ENCODE measurements at places on chromosomes 2 and 18.
A peak's percentile ranks its signal among the peaks of the same experiment; 100 is the strongest.

DNA sequence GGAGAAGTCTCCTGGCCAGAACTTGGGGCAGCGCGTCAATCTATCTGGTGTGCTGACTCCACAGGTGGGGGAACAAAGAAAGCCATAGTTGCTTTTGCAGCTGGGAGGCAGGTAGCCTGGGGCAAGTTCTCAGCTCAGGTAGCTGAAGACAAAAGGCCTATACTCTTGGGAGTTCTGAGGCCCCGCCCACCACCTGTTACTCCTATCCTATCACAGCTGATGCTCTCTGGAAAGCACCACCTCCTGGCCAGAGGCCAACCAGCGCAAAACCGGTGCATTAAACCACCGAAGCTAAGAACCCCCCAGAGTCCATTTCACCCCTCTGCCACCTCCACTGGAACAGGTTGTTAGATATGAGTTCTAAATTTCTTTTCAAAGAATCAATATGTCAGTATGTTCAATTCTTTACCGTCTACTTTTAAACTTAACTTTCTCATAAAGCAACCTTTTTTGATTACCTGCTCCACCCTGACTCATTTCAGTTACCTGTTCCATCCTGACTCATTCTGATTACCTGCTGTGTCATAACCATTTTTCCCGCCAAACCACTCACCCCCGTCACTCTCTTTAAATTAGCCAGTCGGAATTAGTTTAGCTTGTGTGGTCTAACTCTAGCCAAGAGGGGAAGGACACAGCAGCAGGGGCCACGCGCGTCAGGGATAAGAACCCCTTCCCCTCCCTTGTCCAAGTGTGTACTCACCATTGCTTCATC, 43.4 kb downstream of the UPP2 start:
- DNase-seq: no peak

GRCh38 chr2:44358503-44358902, 2.8 kb downstream of the PREPL start:
- peak; percentile 50 for DNase-seq

GRCh38 chr2:217794133-217794986, 208.4 kb downstream of the TNS1 start:
- DNase-seq: no peak

- peak; percentile 72 for DNase-seq
Observed at GRCh38 chr18:9823805-9824473, 61.8 kb upstream of the TXNDC2 start.

DNA sequence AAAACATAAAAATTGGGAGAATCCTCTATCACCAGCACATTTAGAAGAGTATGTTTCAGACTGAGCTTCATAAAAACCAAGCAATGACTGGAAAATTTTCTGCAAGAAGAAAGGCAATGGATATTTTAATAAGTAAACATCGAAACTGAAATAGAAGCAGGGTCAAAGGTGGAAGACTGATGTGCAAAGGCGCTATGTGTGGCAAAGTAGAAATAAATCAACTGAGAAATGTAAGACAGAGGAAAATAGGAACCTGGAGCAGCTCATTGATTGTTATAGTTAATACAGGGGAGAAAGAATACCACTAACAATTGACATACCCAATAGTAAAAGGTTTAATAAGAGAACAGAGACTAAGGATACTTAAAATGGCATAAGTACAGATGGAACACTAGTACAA, 818.4 kb downstream of the SOCS6 start:
- no peak for DNase-seq

DNA sequence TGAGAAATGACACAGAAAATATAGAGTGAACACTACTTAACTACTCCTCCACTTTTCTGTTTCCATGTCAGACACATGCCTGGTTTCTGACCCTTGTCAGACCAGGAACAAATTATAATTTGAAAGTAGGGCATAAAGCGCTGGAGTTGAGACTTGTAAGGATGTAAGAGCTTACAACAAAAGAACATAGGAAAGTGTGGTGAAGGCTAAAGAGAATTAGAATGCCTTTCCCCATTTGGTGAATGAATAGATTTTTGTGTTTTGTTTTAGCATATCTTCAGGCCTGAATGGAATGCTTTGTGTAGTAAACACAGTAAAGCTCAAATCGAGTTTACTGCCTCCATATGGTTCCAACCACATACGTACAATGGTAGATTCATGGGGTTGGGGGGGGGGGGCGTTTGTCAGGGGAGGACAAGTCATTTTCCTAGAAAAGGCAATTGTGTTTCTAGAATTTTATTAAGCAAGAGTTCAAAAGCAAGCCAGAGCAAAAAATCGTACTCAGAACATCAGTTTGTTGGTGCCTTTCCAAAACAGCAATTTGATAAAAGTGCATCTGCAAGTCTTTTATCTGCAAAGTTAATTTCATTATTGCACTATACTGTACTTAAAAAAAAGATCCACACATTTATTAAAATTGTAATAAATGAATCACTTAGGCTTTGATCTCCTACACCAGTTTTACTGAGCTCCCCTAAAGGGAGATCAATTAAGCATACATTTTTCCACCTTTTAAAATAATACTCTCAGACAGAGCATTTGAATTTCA, 30.9 kb downstream of the NRXN1 start:
- no peak for DNase-seq

DNA sequence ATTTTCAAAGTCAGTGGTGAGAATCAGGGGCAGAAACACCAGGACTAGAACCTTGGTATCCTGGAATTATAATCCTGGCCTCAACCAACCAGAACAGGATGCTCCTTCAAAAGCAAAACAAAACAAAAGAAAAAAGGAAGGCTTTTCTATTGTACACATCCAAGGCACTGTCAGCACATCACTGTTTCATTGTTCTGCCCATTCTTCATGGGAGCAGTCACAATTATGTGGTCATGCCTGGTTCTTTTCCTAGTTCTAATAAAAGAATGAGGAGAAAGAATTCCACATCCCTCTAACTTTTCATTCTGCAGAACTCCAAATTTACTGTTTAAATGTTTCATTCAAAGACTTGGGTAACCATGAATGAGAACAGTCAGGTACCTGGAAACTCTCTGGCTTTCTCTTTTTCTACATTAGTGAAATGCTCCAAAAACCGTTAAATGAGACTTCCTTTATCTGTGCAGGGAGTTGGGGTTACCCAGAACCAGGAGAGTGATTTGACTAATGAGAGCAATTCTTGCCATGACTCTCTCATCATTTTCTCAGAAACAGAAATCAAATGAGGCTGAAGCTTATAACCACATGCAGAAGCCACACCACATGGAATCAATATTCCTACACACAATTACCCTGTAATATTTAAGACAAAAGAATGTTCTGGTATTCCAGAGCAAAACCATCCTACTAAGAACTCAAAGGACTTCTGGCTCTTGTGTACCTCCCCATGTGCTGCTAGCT, 110.9 kb upstream of the CCDC150 start:
- DNase-seq: peak; percentile 25

GRCh38 chr2:240437861-240438809, 2.7 kb downstream of the GPC1 start:
- DNase-seq: peak; percentile 48

DNA sequence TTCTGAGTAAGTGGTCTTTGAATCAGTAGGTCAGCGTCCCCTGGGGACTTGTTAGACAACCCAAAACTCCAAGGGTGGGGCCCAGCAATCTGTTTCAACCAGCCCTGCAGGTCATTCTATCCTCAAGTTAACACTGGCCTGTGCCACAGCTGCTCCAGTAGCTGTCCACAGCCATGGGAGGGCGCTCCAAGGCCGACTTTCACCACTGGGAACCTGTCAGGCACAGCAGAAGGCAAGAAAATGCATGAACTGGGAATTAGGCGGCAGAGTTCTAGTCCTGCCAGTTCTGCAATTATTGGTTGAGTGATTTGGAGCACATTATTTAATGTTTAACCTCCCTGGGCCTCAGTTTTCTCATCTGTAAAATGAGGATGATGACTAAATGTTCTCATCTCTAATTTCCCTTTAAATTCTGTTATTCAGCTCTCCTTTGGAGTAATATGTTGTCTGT, 17.4 kb upstream of the MRPL33 start:
- DNase-seq: peak; percentile 79

DNA sequence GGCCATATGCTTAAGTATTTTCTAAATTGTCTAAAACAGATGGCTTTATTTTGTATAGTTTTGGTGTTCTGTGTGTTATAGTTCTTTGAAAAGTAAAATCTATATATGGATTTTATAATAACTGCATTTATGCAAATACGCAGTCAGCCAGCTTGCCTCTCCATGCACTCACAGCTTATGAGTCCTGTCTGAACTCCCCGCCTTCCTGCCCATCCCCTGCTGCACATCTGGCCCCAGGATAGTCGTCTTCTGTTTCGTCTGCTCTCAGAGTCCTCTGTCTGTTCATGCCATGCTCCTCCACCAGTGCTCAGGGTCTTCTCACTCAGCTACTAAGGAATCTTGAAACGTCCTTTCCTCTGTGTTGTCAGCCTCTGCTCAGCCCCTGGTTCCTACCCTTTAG, 28.2 kb upstream of the ANKRD62 start:
- no peak for DNase-seq

DNA sequence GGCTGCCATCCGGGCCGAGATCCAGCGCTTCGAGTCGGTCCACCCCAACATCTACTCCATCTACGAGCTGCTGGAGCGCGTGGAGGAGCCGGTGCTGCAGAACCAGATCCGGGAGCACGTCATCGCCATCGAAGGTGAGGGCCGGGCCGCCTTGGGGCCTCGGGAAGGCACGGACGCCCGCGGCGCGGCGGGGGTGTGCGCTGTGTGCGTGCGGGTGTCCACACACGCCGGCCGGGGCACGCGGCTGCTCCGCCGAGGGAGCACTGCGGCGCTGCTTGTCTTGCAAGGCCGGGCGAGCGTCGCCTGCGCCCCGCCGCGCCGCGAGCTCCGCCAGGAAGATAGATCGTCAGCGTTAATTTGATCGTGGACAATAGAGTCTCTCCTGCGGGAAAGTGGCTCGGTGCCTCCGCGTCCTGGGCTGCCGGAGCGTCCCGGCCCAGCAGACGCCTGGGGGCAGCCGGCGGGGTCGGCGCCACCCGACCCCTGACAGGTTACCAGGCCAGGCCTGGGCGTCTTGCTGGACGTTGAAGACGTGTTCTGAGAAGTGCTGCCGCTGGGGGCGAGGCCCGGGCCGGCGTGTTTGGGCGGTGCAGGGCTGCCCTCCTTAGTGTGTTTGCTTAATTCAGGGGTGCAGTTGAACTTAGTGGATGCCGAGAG, 1.0 kb downstream of the AGAP1 start:
- peak; percentile 26 for DNase-seq

- no peak for DNase-seq
Observed at GRCh38 chr18:33146014-33146413, 294.5 kb downstream of the CCDC178 start.

- no peak for DNase-seq
Observed at GRCh38 chr2:70514612-70515055, 39.0 kb downstream of the TGFA start.

DNA sequence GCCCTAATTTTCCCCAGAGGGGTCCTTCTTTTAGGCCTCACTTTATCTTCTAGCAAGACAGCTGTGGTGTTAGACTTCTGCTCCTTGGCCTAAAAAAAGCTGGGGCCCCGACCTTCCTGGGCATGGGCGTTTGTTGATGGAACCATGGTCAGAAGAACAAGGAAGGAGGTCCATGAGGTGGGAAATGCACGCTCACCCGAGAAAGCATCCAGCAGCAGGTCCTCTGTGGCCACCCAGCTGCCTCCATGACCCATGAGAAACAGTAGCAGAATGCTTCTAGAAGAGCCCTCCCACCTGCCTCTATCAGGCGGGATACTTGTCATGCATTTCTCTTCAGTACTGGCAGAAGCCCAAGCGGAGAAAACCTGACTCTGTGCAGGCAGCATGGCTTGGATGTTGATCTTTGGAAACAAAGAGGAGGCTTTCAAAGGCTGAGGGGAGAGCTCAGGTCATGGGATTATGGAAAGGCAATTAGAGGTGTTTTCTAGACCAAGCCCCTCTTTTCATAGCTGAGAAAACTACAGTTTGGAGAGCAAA, 249.1 kb downstream of the FAM210A start:
- no peak for DNase-seq

GRCh38 chr2:159010340-159010739, 41.9 kb downstream of the TANC1 start:
- DNase-seq: peak; percentile 76

- no peak for DNase-seq
Observed at GRCh38 chr2:105640246-105640645, 104.5 kb upstream of the NCK2 start.

DNA sequence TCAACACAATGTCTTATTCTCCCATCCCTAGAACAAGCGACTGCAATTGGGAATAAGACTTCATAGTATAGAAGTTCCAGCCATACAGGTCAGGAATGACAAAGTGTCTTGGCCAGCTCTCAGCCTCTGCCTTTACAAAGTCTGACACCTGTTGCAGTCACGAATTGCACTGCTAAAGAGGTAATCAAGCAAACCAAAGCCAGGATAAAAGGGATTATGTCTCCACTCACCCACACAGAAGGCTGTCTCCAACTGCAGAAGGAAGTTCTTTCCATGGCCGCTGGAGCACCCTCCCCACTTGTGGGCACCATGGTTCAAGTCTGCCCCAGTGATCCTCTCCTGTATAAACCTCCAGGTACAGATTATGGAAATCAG, 114.8 kb upstream of the PKDCC start:
- DNase-seq: no peak

- DNase-seq: no peak
Observed at GRCh38 chr18:23237524-23238151, 102.4 kb downstream of the CABLES1 start.

GRCh38 chr2:165594935-165595255, 125.4 kb downstream of the CSRNP3 start:
- DNase-seq: no peak

DNA sequence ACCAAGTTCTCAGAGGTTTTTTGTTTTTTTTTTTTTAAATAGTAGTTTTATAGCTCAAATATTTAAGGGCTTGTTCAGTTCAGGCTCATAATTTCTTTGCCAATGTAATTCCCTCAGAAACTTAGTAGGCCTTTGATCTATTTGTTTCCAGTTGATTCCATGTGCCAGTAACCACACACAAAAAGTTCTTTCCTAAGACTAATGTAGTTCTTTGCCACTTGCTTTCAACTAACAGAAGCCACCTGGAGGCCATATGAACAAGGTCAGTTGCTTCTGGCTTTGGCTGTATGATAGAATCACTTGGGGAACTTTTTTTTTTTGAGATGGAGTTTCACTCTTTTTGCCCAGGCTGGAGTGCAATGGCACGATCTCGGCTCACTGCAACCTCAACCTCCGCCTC, 100.7 kb downstream of the DTNB start:
- peak; percentile 10 for DNase-seq

- no peak for DNase-seq
Observed at GRCh38 chr2:143719406-143719805, 590.2 kb downstream of the ARHGAP15 start.

DNA sequence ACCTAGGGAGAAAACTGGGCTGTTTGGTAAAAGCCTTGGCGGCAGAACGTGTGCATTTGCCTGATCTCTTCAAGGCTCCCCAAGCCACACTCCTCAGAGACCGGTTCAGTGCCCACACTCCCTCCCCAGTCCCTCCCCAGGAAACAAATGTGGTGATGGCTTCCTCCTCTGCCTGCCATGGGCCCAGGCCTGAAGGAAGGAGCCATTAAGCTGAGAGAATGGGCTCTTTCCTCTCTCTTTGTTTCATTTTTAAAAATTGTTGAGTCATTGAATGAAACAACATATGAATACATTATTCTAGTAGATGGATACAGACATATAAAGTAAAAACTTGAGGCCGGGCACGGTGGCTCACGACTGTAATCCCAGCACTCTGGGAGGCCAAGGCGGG, 50.6 kb upstream of the YWHAQ start:
- DNase-seq: no peak

- no peak for DNase-seq
Observed at GRCh38 chr2:96860065-96861029, 2.5 kb upstream of the ANKRD39 start.
